ENCODE measurements at places on chromosomes 5 and 9. TPM values are rescaled to one million over a fixed set of nuclear protein-coding genes. Genes with fewer than 3 reads are reported as not detected.

DNA sequence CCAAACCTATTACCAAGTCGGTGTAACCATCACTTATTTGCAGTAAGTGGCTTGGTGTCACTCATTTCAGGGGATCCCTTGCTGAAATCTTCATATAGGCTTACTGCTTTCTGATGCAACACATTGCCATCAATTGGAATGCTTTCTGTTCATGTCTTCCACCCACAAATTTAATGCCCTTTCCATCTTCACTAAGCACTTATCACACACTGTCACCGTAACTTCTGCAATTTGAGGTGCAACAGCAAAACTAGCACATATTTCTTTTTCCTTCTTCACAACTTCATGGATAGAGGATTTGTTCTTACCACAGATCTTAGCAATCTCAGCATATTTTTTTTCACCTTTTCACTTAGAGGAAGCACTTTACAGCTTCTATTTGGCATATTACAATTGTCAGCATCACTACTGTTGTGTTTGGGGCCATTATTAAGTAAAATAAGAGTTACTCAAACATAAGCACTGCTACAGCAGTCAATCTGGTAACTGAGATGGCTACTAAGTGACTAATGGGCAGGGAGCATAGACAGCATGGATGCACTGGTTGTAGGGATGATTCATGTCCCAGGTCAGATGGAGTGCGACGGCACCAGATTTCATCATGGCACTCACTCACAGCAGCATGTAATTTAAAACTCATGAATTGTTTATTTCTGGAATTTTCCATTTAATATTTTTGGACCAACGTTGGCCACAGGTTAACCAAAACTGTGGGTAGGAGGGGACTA, 70.1 kb downstream of the PIP5K1B start:
- H3K27ac ChIP-seq = no peak overlapping the region
- H3K4me1 ChIP-seq = no peaks in the 10 kb centered on the region
- DNase-seq = no peak
- H3K27me3 ChIP-seq = peaks cover 4% of the 10 kb centered on the region
- no peak overlapping the region for H3K4me3 ChIP-seq

DNA sequence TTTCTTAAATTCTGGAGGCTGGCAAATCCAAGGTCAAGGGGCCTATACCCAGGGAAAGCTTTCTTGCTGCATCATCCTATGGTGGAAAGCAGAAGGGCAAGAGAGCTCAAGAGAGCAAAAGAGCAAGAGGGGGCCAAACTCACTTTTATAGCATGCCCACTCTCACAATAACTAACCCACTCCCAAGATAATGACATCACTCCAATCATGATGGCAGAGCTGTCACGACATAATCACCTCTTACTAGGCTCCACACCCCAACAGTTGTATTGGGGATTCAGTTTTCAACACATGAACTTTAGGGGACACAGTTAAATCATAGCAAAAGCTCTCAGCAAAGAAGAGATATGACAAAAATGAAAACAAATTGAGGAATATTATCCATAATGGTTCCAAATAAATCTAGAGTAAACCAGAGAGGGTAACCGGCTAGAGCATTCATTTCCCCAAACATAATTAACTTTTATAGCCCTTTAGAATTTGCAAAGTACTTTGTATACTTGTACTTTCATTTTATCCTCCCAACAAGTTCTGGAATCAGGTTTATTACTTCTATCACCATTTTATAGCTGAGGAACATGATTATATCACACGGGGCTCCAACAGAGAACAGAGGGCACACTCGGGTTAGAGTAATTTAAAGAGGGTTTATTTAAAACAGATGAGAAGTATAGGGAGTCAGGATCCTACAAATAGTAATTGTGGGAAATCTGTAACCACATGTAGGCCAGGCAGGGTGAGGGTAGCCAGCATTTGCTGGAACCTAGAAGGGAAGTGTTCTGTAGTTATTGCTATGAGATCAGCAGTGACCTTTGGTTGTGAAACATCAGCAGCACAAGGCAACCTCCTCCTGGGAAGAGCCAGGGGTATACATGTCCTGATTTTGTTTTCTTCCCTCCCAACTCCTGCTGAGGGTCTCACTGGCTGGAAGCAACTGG, 7.2 kb upstream of the TARS1 start:
- DNase-seq = no peak
- peaks cover 4% of the 10 kb centered on the region for H3K27me3 ChIP-seq
- no peak overlapping the region for H3K27ac ChIP-seq
- peaks cover 2% of the 10 kb centered on the region for H3K36me3 ChIP-seq
- peaks cover 5% of the 10 kb centered on the region for H3K4me1 ChIP-seq
- H3K4me3 ChIP-seq = no peak overlapping the region

- H3K4me1 ChIP-seq = no peaks in the 10 kb centered on the region
- no peak overlapping the region for H3K27ac ChIP-seq
- H3K4me3 ChIP-seq = no peak overlapping the region
- no peak for DNase-seq
- peaks cover 34% of the 10 kb centered on the region for H3K27me3 ChIP-seq
- no peaks in the 10 kb centered on the region for H3K36me3 ChIP-seq
These were observed 9.1 kb upstream of the TRIO start for GRCh38 chr5:14134083-14134482.

DNA sequence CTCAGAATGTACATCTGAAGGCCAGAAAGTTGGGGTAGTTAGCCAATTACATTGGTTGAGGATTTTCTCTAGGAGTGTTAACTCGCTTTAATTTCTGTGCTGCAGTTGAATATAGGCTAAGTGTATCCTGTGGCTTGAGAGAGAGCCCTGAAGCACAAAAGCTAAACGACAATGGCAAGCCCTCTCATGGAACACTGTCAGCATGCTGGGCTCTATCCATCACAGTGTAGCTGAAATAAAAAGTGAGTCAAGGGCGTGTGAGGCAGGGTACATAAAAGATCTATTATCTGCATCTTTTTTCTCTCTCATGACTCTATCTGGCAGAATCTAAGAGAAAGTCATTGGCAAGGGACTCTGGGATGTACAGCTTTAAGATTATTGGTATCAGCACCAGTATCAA, 254.2 kb upstream of the GRIA1 start:
- H3K36me3 ChIP-seq = no peaks in the 10 kb centered on the region
- no peak overlapping the region for H3K27ac ChIP-seq
- H3K27me3 ChIP-seq = no peaks in the 10 kb centered on the region

GRCh38 chr9:130114741-130115140, 57.5 kb upstream of the NCS1 start:
- no peaks in the 10 kb centered on the region for H3K27me3 ChIP-seq
- no peak overlapping the region for H3K27ac ChIP-seq
- H3K4me1 ChIP-seq = peaks cover 18% of the 10 kb centered on the region

GRCh38 chr9:98328770-98329169, 73.3 kb upstream of the TBC1D2 start:
- H3K4me3 ChIP-seq = no peak overlapping the region
- no peak overlapping the region for H3K27ac ChIP-seq
- peaks cover 4% of the 10 kb centered on the region for H3K27me3 ChIP-seq
- DNase-seq = no peak
- no peaks in the 10 kb centered on the region for H3K36me3 ChIP-seq

GRCh38 chr5:64299805-64300204, 134.2 kb downstream of the RNF180 start:
- no peaks in the 10 kb centered on the region for H3K36me3 ChIP-seq
- H3K27me3 ChIP-seq = no peaks in the 10 kb centered on the region
- H3K4me1 ChIP-seq = no peaks in the 10 kb centered on the region
- no peak overlapping the region for H3K27ac ChIP-seq
- no peak overlapping the region for H3K4me3 ChIP-seq

DNA sequence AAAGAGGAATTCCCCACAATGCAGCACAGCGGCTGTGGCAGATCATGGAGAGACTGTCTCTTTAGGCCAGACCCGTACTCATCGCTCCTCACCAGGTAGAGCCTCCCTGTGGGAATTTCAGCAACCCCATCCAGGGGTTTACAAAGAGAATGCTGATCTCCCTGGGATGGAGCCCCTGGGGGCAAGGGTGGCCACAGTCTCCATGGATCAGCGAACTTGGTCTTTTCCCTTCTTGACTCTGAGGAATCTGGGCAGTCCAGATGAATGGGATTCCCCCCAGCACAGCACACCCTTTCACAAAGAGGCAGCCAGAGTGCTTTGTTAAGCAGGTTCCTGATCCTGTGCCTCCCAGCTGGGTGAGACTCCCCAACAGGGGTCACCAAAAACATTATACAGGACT, 108.7 kb upstream of the RGMB start:
- no peaks in the 10 kb centered on the region for H3K4me1 ChIP-seq
- no peaks in the 10 kb centered on the region for H3K36me3 ChIP-seq
- H3K27ac ChIP-seq = no peak overlapping the region
- peaks cover 4% of the 10 kb centered on the region for H3K27me3 ChIP-seq
- no peak overlapping the region for H3K4me3 ChIP-seq

DNA sequence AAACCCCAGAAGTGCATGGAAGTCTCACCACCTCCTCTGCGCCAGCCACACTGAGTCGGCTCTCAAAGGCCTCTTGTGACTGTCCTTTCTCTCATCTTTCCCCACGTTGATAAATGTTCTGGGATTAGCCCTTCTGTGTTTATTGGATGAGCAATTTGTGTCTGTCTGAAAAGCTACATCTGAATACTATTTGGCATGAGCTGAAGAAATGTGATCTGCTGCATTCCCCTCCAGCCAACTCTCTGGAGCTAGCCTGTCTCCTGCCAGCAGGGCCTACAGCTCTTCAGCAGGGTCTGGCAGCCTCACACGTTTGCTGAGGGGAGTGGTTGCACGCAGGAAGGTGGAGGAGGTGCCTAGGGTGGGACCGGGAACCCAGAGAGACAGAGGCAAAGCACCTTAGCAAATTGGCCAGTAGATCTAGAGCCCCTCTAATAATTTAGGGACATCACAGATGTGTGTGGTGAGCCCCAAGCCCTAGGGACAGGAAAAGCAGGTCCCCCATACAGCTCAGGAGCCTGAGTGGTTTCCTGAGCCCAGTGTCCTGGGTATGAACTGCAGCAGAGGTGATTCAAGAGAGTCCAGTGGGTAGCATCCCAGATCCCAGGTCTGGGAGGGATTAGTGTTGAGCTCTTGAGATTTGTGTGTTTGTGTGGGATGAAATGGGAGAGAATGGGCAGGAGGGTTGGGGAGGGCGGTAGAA, 20.5 kb upstream of the B4GALT1 start:
- no peaks in the 10 kb centered on the region for H3K36me3 ChIP-seq
- peaks cover 3% of the 10 kb centered on the region for H3K27me3 ChIP-seq
- peaks cover 10% of the 10 kb centered on the region for H3K4me1 ChIP-seq
- H3K4me3 ChIP-seq = no peak overlapping the region
- DNase-seq = no peak

GRCh38 chr5:127411381-127411780, 106.1 kb upstream of the PRRC1 start:
- no peak for DNase-seq
- no peak overlapping the region for H3K4me3 ChIP-seq
- H3K4me1 ChIP-seq = peaks cover 2% of the 10 kb centered on the region

EXOC3 gene
- 49.9 TPM for total RNA-seq

LHX6 gene
- total RNA-seq = not detected

PCDHGB6 gene
- 0.07 TPM for total RNA-seq

GRCh38 chr9:113931140-113931539, 55.0 kb downstream of the ZNF618 start:
- H3K27me3 ChIP-seq = no peaks in the 10 kb centered on the region
- H3K4me1 ChIP-seq = no peaks in the 10 kb centered on the region
- H3K36me3 ChIP-seq = no peaks in the 10 kb centered on the region
- H3K27ac ChIP-seq = no peak overlapping the region
- H3K4me3 ChIP-seq = no peak overlapping the region

DNA sequence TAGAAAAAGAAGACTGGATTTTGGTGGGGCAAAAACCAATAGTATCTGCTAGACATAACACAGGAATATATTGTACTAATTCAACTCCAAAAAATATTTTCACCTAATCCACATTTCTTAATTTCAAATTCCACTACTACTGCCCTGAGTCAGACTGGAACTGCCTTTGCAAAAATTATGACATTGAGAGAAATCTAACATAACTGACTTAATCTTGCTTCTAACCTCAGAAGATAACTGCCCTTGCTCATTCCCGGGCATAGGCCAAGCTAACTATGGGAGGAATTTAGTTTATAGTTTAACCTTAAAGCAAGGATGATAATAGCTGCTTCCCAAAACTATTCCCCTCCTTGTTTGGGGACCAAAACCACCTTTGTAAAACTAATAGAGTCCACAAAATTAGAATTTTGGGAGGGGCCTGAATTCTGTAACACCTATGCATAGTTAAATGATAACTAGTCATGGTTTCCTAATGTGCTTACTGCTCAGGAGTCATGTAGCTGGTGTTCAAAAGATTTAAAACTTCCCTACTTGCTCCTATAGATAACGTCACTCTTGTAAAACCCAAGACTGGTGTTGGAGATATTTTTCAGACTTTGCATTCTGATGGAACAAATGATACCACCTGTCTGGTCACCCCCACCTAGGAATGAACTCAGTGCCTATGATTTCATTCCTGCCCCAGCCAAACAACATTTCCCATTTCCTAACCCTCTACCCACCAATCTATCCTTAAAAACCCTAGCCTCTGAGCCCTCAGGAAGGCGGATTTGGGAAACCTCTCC, 14.1 kb upstream of the TXN start:
- peaks cover 2% of the 10 kb centered on the region for H3K27me3 ChIP-seq
- H3K4me1 ChIP-seq = no peaks in the 10 kb centered on the region
- H3K27ac ChIP-seq = no peak overlapping the region
- H3K4me3 ChIP-seq = no peak overlapping the region

- no peaks in the 10 kb centered on the region for H3K27me3 ChIP-seq
- H3K36me3 ChIP-seq = peaks cover 11% of the 10 kb centered on the region
- H3K4me3 ChIP-seq = no peak overlapping the region
- DNase-seq = no peak
- no peak overlapping the region for H3K27ac ChIP-seq
These were observed 336.4 kb downstream of the ARL15 start for GRCh38 chr5:53974021-53974420.

- no peak overlapping the region for H3K27ac ChIP-seq
- H3K4me3 ChIP-seq = no peak overlapping the region
- DNase-seq = no peak
- H3K36me3 ChIP-seq = no peaks in the 10 kb centered on the region
- no peaks in the 10 kb centered on the region for H3K27me3 ChIP-seq
- no peaks in the 10 kb centered on the region for H3K4me1 ChIP-seq
These were observed 280.7 kb downstream of the KCTD16 start for GRCh38 chr5:144451187-144451973.

GRCh38 chr5:8952147-8952546, 593.7 kb downstream of the SEMA5A start:
- no peaks in the 10 kb centered on the region for H3K27me3 ChIP-seq
- H3K4me1 ChIP-seq = no peaks in the 10 kb centered on the region
- H3K4me3 ChIP-seq = no peak overlapping the region
- no peak overlapping the region for H3K27ac ChIP-seq
- H3K36me3 ChIP-seq = no peaks in the 10 kb centered on the region
- DNase-seq = no peak

- no peak for DNase-seq
- H3K36me3 ChIP-seq = no peaks in the 10 kb centered on the region
- no peak overlapping the region for H3K27ac ChIP-seq
- H3K4me3 ChIP-seq = no peak overlapping the region
- no peaks in the 10 kb centered on the region for H3K4me1 ChIP-seq
- no peaks in the 10 kb centered on the region for H3K27me3 ChIP-seq
These were observed 588.6 kb upstream of the MEF2C start for GRCh38 chr5:89471541-89471940.

FBN2 gene
- not detected for total RNA-seq
